ENCODE measurements at places on chromosomes 7 and 10.

GRCh38 chr7:462173-463103 is 57.2 kb downstream of the PDGFA start:
- no peak for DNase-seq

DNA sequence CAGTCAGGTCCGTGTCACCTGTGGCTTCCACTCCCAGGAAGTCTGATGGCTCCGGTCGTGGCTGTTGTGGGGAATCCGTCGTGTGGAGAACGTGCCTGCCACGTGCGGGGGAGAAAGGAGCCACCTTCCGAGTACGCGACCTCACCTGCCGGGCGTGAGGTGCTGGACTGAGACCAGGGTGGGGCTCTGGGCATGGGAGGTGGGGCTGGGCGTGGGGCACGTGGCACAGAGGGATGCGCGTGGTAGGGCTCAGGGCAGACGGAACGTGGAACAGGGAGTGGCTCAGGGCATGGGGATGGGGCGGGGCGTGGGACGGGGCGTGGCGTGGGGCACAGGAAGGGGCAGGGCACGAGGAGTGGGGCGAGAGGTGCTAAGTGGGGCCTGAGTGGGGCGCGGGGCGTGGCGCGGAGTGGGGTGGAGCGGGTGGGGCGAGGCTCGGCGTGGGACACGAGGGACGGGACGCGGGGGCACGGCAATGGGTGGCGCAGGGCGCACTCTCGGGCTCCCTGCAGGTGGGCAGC is 64.8 kb downstream of the C10orf143 start:
- DNase-seq: no peak

DNA sequence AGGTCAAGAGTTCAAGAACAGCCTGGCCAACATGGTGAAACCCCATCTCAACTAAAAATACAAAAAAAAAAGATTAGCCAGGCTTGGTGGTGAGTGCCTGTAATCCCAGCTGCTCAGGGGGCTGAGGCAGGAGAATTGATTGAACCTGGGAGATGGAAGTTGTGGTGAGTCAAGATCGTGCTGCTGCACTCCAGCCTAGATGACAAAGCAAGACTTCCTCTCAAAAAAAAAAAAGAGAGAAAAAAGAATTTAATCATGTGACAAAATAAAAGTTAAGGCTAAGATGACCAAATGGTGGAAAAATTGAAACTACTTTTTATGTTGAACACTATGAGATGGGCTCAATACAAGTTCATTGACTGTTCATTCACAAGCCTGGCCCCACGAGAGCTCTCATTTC is 141.1 kb upstream of the WDR11 start:
- DNase-seq: no peak

DNA sequence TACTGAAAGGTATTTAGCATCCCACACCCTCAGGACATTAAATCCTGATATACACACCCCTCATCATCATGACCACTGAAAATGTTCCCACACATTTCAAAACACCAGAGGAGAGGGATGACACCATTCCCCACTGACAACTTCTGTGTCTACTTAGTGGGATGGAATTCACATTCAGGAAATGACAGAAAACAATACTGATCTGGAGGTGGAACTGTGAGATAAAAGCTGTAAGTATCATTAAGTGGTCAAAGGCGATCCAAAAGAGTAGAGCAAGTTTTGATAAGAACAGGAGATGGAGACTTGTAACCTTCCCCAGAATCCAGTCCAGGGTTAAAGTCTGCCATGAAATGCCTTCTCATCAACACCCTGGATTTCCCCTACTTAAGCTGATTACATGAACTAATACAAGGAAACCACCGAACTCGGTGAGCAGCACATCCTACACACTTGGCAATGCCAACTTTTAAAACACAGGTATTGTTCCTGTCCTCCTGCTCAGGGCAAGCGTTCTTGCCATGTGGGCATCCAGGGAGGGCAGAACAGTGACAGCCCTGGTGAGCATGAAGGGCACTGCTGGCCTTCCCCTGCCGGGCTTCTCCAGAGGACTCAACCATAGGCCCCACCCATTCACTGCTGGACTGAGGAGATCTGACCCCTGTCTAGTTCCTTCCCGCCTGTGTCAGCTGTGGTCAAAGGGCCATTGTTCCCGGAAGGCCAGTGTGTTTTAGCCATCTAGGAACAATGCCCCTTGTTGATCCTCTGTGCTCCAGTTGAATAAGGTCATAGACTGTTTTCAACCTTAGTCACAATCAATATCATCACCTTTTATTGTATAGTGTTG is 85.0 kb downstream of the SGMS1 start:
- no peak for DNase-seq

Measured in stimulated activated CD8-positive, alpha-beta memory T cell treated with anti-CD3 and anti-CD28 coated beads, Interleukin-12 subunit alpha, Interleukin-12 subunit beta, amount 100 ng/mL, for 1 hour (primary cell).